ENCODE measurements at places on chromosomes 1 and 21.

DNA sequence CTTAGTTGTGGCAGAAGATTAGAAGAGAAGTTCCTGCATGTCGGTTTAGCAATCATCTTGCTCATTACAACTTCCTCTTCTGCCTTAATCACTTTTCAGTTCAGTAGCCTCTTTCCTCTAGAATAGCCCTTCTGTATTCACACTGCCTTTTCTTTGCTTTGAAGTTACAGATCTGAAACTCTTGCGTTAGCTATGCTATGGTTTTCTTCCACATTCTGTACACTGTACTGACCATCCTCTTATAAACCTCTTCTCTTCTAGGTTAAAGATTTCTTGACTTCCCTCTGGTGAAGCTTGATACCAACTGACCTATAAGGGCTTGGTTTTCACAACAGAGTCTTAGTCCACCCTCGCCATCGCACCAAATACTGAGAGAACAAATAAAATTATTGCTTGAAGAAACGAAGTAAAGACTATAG lies 35.0 kb downstream of the C21orf91 start:
- no peak for DNase-seq

GRCh38 chr1:22888320-22889075 lies 84.2 kb downstream of the LACTBL1 start:
- no peak for DNase-seq

DNA sequence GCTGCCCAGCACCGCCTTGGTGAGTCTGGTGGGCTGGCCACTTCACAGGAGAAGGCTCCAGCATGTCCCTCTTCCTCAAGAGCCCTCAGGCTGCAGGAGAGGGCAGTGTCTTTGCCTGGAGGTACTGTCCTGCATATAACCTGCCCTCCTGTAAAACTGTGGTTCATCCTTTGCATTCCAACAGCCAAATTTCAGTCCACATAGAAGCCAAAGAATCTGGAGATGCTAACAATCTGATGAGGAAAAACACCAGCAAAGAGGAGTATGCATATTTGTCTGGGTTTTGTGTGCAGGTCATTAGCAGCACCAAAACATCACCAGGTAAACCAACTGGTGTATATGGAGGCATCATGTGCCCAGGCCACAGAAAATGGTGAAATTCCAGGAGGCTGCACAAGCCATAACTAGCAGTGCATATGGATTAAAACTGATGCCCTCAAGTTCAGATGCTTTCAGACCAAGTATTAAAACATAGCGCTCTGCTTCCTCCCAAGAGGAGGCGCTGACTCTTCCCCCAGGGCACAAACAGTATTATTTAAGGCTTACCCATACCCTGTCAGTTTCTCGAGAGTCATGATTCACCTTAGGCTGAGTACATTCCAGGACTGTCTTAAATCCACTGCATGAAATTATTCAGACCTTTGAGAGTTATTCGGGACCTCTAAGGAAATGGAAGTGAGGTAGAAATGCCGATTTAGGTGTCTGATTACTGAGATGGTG lies 150.5 kb upstream of the COA6 start:
- no peak for DNase-seq

DNA sequence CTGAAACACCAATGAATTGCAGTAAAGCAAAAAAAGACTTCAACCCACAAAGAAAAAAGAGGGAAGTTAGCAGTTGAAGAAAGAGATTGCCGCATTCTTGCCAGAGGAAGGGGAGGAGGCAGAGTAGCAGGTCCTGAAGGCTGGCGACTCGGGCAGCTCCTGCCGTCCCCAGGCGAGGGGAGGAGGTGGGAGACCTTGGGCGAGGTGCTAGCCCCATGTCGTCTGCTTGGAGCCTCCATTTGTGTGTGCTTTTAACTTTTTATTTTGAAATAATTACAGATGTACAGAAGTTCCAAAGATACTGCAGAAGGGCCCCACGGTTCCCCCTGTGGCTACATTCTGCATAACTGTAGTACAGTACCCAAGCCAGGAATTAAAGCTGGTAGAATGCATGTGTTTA lies 6.7 kb downstream of the TRPM2 start:
- DNase-seq = no peak

GRCh38 chr1:115324649-115325420 lies 13.2 kb downstream of the NGF start:
- no peak for DNase-seq

- DNase-seq = peak; percentile 5
Observed at GRCh38 chr1:27021354-27022031, 8.8 kb upstream of the TENT5B start.

DNA sequence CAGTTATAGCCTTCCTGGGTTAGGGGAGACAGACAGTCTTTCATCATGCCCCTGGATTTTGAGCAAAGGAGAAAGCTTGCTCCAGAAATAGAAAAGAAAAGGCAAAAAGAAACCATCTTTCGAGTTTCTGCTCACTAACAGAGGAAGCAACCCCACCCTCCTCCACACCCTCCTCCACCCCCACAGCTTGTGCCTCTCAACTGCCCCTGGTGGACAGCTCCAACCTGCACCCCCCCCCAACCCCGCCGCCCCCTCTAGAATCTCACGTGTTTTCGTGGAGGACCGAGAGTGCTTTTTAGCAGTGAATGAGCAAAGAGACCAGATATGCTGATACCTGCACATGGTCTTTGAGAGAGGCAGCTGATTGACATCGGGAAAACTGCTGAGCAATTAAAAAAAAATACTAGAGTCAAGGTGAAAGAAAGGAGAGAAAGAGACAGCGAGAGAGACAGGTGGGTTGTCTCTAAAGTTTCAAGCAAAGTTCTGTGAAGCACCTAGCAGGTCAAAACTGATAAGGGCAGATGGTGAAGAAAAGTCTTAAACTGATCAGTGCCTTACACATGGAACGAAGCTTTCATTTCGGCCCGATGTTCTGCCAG lies 358.3 kb downstream of the KIF26B start:
- no peak for DNase-seq

DNA sequence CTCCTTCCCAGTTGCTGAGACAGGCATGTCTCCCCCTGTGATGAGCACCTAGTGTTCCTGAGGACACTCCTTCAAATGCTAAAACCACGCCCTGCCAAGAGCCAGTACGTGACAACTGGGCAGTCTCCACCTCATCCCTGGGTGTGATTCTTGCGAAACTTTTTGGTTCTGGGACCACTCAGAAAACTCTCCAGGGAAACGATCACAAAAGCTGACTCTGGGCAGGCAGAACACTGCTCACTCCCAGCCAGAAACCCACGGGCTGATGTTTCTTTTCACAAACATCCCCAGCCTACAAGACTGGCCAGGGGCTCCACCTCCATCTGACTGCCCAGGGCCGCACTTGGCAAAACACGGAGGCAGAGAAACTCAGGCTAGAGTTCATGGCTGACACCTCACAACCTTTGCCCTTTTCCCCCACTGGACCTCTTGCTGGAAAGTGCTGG lies 24.4 kb downstream of the DHRS3 start:
- DNase-seq = peak; percentile 68

- DNase-seq = no peak
Observed at GRCh38 chr1:247496581-247497285, 38.8 kb upstream of the OR2B11 start.

- no peak for DNase-seq
Observed at GRCh38 chr1:210233216-210233494, 559 bp downstream of the SERTAD4 start.

GRCh38 chr1:66258404-66259105 lies 275.4 kb upstream of the SGIP1 start:
- no peak for DNase-seq

DNA sequence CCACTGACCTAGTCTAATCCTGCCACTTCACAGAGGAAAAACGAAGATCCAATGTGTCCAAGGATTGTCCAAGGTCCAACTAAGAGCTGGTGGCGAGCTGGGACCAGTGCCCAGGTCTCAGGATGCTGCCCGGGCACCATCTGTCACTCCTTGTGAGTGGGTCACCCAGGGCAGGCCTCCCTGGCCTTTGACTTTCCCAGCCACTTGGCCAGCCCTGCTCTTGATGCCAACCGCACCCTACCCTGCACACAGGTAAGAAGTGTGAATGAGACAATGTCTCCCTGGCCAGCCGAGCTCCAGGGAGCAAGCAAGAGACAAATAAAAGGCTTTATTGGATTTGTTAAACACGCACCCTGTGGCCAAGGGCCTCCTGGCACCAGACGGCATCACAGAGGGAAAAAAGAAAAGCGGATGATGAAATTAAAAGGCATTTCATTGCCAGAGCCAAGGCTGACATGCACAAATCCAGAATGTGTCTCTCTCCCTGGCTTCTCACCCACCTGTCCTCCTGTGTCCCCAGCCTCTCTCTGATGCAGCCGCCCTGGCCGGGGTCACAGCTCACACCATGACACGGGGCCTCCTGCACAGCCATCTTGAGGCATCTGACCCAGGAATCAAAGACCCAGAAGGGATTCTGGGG lies 72.8 kb downstream of the CAMK2N1 start:
- DNase-seq = no peak

GRCh38 chr1:172483448-172483847 lies 39.6 kb upstream of the PIGC start:
- no peak for DNase-seq

DNA sequence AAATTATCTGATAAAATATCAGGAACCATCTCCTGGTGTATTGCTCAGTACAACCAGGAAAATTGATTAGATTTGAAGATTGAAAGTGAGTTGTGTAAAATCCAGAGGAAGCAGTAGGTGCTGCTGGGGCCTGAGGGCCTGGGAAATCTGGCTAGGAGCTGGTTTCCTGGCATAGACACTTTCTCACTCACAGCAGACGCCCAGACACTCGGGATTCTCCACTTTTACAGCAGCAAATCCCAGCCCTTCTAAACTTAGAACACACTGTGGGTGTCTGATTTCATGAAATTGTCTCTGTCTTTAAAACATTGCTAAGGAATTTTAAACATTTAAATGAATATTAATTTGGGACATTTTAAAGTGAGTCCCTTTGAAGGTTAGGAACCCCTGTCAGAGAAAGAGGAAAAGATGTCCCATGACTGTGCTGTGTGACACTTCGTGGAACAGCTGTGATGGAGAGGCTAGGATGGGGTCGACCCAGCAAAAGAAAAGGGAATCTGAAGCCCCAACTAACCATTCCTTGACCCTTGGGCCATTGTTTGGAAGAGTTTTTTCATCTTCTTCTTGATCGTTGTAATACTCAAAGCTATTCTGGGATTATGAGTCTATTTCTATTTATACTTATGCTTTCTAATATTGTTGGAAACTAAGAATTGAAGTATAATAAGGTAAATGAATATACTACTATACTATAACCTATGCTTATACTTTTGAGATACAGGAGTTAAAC lies 49.0 kb upstream of the VAMP3 start:
- no peak for DNase-seq
